ENCODE measurements at places on chromosomes 11 and 22.

- DNase-seq = no peak
These were observed 924 bp upstream of the FADD start for GRCh38 chr11:70201882-70202861.

GRCh38 chr11:9461760-9462134, 935 bp downstream of the ZNF143 start:
- DNase-seq = no peak

DNA sequence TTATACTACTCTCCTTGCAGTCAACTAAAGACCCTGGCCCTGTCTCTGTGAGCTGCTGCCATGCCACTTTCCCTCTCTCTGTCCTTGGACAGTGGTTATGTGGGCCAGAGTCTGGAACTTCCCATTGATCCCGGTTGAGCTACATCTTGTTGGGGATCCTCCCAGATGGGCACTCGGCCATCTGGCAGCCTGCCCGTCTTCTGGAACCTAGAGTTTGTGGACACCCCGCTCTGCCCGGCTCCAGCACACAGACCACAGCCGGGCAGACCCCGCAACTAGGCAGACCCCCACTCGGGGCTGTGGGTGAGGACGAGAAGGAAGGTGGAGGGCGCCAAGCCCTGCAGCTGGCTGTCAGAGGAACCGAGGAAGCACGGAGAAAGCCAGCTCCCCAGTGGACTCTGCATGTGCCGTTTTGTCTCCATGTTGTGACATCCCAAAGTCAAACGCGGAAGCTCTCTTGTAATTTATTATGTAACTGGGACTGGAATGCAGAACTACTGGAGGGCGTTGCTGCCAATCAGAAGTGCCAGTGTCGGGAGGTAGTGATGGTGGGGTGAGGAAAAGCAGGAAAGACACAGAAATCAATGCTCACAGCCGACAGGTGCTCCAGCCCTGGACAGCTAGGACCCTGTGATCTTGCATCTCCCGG, 207.7 kb downstream of the CEP164 start:
- DNase-seq = no peak

- no peak for DNase-seq
These were observed 20.9 kb downstream of the SERGEF start for GRCh38 chr11:17991783-17992433.

DNA sequence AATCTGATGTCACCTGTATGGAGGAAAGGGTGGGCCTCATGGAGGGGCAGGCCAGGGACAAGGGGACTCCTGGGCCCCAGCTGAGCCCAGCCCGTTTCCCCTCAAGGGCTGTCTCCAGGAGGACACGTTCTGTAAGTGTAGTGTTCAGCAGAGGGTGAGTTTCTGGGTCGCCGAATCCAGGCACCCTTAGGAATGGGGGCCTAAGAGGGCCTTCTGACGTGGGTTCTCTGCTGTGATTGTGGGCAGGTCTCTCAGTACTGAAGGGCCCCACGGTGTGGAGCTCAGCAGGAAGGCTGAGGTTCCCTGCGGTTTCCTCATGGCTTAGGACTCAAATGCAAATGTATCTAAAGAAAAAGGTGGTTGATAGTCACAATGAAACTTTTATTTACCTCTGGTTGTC, 6.5 kb downstream of the PTDSS2 start:
- DNase-seq = peak; percentile 2

DNA sequence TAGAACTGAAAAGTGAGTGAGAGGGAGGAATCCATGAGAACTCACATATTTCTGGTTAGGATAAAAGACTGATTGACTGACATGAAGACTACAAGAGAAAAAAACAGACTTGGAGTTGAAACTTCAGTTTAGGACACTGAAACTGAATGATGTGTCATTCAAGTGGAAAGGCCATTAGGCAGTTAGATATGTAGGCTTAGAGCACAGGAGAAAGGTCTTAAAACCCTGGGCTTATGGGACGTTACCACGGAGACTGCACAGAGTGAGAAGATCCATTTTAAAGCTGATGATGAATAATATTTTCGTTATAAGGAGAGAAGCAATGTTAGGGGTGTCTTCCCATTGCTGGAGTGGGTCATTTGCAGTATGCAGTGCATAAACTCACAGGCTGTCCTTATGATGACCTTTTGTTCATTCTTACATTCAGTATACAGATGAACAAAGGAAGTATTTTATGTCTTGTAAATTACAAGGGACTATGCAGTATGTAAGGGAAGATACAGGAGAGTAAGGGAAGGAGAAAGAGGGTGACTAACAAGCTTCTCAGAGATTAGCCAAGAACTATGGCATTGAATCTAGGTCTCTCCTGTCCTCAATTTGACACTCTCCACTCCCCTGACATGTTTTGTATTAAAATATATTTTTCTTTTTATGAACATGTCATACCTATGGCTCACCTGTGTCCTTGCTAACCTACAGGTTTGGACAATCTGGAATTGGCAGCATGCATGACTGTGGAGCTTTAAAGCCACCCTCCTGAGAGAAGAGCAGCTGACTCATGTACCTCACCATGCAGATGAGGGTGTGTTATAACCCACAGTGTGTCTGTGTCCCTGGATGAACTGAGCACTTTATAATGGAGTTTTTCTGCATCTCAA, 63.7 kb downstream of the MAML2 start:
- no peak for DNase-seq

DNA sequence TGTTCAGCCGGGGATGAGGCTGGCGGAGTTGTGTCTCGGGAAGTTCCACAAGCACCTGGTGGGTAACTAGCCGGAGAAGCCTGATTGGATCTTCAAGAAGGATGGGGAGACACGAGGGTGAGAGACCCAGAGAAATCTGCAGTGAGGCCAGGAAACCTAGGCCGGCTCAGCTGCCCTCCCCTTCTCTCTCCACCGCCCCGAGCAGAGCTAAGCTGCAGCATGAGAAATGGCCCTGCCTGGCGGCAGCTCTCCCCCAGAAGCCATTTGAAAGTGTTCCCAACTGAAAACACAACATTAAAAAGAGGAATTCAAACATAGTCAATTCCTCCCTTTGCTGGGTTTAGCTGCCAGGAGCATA, 77.8 kb upstream of the SHISAL1 start:
- DNase-seq = peak; percentile 22

- peak; percentile 73 for DNase-seq
These were observed 6.7 kb upstream of the AP1B1 start for GRCh38 chr22:29394931-29395581.

DNA sequence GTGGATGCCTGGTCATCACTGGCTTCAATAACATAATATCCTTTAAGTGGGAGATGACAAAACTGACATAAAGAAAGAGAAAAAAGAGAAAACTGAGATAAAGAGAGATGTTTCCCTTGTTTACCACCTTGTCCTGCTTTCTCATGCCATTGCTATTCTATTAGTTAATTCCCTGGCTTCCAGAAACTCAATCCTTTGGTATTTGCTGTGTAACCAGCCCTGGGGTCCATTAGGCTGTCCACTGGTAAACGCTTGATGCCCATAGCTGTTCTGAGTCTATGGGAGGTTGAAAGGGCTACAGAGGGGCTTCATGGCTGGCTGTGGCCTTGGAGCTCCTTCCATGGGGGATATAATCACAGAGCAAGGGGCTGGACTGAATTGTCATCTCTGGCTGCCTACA, 243.4 kb upstream of the PLET1 start:
- no peak for DNase-seq

DNA sequence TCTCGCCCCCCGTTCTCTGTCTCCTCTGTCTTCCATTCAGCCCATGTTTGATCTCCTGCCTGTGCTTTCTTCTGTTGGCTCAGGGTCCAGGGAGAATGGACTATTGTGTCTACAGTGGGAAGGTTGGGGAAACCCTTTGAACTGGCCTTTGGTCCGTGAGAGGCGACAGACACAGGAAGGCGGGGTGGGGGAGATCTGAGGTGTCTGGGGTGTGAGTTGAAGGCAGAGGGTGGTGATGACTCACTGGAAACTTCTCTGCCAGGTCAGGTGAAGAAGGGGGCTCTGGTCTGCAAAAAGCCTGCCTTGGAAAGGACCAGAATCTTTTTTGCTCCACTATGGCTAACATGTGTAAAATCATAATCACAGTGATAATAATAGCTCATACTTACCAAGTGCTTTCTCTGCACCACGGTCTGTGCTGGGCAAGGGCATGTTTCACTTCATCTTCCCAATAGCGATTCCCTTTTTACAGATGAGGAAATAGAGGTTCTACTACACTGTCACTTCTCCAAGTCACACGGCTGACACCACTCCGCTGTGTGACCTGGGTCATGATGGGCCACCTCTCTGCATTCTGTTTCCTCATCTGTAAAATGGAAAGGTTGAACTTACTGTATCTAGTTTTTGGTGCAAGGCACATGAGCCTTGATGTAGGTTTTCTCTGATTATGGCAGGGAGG, 99.8 kb upstream of the ALX4 start:
- DNase-seq = no peak

DNA sequence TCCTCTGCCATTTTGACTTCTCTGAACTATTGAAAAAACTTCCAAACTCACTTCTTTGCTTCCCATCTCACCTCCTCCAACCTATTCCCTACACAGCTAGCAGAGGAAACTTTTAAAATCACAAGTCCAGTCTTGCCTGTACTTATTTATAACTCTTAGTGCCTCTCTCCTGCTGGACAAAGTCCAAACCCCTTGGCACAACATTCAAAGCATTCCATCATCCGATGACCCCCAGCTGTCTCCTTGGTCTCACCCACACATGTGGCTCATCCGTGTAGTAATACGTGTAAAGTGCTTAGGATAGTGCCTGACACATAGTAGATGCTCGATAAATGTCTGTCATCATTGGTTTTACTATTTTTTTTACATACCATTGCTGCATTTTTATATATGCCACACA, 101.4 kb downstream of the PARVA start:
- DNase-seq = no peak

- no peak for DNase-seq
These were observed 5.7 kb upstream of the SIDT2 start for GRCh38 chr11:117172724-117173421.

DNA sequence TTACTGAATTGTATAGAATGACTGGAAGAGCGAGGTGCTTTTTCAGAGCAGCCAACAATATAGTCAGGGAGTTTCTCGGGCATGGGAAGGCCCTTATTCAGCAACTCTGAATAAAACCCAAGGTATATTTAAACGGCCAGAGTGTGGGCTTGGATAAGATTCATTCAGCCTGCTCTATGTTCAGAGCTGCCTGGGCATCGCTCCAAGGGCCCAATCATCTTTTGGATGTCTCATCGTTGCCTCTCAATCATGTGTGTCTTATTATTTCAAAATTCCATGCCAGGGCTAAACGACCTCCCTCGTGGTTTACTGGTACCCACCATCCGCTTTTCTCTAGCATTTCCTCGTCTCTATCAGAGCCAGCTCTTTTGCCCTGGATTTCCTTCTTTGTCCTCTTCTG, 19.5 kb upstream of the NTM start:
- peak; percentile 53 for DNase-seq

GRCh38 chr22:37145180-37146050, 4.3 kb downstream of the IL2RB start:
- DNase-seq = no peak

- DNase-seq = peak; percentile 60
These were observed 1.0 kb downstream of the ZBTB16 start for GRCh38 chr11:114060392-114061047.

GRCh38 chr11:66119348-66120133, 49.5 kb downstream of the PACS1 start:
- DNase-seq = no peak

DNA sequence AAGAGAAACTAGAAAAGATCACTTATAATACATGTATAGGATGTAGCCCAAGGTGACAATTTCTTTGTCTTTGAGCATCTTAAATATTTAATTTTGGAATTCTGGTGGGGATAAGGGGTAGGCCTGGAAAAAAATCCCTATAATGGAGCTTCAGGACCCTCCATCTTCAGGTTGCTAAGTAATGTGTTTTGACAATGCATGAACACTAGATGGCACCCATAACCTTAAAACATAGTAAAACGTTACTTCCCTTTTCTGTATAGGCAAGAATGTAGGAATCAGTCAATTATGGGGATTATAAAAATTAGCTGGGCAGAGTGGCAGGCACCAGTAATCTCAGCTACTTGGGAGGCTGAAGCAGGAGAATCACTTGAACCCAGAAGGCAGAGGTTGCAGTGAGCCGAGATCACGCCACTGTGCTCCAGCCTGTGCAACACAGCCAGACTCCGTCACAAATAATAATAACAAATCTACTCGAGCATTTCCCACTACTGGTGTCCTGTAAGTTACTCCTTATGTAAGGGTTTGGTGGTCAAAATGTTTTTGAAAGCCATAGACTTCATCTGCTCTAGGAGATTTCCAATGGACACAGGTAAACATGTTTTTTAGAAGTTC, 541.9 kb upstream of the CCDC90B start:
- no peak for DNase-seq

DNA sequence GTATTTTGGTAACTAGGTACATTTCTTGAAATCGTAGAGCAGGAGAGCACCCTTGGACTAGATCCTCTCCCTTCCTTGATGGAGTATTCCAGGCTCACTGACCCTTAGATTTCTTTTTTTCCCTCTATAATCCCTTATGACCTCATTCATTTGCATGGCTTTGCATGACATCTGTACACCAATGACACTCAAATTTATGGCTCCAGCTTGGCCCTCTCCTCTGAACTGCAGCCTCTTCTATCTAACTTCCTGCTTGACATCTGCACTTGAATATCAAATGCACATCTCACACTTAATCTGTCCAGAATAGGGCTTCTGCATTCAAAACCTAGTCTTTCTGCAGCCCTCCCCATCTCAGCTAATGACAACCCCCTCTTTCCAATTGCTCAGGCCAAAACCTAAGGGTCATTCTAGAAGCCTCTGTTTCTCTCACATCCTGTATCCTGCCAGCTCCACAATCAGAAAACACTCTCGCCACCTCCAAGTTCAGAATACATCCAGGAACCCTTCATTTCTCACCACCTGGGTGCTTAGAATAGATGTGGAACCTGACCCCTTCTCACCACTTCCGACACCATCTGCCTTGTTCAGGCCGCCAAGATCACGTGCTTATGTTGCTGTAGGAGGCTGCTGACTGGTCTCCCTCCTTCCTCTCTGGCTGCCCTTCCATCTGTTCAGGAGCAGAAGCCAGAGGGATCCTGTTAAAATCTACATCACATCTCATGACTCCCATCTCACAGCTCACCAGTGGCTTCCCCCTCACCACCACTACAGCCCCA, 138.9 kb upstream of the MTNR1B start:
- DNase-seq = no peak

- no peak for DNase-seq
These were observed 16.1 kb downstream of the MS4A6E start for GRCh38 chr11:60343094-60343704.

- DNase-seq = no peak
These were observed 304.2 kb downstream of the DYNC2H1 start for GRCh38 chr11:103413266-103413888.

GRCh38 chr11:120235024-120235628, 4.8 kb upstream of the POU2F3 start:
- peak; percentile 67 for DNase-seq

Measured in left hindlimb (tissue), 1 donor.